Activated CD4-positive, alpha-beta T cell treated with anti-CD3 and anti-CD28 coated beads, Interleukin-2, amount 50 U/mL, for 24 hours (primary cell): ENCODE measurements at places on chromosomes 11 and 22.
A peak's percentile ranks its signal among the peaks of the same experiment; 100 is the strongest.

- no peak for DNase-seq
Observed at GRCh38 chr11:114892381-114893197, 214.3 kb downstream of the NXPE2 start.

- no peak for DNase-seq
Observed at GRCh38 chr11:9099617-9100016, 8.2 kb upstream of the SCUBE2 start.

- no peak for DNase-seq
Observed at GRCh38 chr11:105937331-105937730, 84.7 kb downstream of the MSANTD4 start.

DNA sequence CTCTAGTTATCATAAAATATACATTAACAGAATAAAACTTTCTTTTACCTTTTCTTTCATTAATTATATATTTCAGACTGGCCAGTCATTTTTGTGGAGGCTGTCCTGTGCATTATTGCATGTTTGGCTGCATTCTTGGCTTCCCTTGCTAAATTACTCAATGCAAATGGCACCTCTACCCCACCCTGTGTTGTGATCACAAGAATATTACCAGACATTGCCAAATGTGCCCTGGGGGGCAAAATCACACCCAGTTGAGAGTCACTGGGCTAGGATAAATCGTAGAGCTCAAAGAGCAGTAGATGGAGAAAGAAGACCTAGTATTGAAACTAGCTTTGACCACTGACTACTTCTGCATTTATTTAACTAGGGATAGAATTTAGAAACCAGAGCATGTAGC, 1257.8 kb upstream of the TENM4 start:
- no peak for DNase-seq

GRCh38 chr22:47613606-47614350, 851.3 kb downstream of the TBC1D22A start:
- no peak for DNase-seq

DNA sequence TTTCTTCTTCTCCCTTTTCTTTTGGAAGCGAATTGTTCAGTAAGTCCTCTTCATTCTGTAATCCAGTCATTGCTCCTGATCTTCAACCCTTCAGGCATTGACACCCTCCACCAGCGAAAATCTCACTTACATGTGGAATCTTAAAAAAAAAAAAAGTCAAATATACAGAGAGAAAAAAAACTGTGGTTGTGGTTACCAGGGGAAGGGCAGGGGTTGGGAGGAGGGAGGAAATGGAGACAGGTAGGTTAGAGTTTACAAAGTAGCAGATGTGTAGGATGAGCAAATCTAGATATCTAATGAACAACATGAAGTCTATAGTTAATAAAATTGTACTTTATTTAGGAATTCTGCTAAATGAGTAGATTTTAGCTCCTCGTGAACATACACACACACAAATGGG, 17.7 kb upstream of the TMEM123 start:
- no peak for DNase-seq

DNA sequence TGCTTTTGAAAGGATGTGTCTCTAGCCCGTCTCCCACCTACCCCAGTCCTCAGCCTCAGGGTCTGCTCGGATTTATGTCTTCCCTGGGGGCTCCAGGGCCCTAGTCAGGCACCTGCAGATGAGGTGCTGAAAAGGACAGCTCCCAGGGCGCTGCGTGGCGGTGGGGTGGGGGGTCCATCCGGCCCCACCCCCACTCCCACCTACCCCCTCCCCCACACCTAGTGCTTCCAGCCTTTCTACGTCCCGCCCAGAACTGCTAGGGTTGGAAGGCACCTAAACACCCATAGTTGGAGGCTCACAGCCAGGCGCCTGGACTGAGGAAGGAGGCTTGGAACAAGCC, 1.4 kb upstream of the ROBO3 start:
- no peak for DNase-seq

- no peak for DNase-seq
Observed at GRCh38 chr11:35484435-35484834, 41.0 kb downstream of the PAMR1 start.

DNA sequence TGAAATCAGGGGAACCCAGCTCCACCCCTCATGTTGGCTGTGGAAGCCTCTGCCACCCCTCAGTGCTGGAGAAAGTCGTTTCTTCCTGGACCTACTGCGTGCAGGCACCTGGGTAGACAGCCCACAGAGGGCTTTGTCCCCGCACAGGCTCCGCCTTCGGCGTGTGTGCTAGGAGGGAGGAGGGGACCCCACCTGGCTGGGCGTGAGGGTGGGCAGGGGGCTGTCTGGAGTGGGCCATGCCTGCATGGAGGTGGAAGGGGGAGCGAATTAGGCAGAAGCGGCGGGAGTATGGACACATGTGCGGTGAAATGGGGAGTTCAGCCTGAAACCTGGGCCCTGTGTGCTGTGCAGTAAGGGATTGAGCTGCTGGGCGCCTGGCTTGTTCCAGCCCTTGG, 49.3 kb downstream of the FBLN1 start:
- no peak for DNase-seq

- DNase-seq = no peak
Observed at GRCh38 chr22:29147331-29147899, 58.3 kb upstream of the EMID1 start.

DNA sequence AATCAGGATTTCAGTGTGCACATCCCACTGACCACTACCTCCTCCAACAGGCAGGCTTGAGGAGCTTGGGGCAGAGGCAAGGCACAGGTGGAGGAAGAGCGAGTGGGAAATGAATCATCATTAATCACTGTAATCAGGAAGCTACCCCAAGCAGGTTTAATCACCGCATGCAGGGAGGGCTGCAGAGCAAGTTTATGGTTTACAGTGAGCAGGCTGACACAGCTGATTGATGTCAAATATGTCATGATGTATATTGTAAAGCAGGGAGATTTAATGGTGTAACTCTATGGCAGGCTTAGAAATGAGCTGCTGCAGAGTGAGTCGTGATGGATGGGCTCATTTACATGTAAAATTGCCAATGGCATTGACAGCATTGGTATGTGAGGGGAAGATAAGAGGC, 441.0 kb downstream of the NTM start:
- DNase-seq = no peak

- DNase-seq = no peak
Observed at GRCh38 chr22:48222742-48223487, 1460.5 kb downstream of the TBC1D22A start.

DNA sequence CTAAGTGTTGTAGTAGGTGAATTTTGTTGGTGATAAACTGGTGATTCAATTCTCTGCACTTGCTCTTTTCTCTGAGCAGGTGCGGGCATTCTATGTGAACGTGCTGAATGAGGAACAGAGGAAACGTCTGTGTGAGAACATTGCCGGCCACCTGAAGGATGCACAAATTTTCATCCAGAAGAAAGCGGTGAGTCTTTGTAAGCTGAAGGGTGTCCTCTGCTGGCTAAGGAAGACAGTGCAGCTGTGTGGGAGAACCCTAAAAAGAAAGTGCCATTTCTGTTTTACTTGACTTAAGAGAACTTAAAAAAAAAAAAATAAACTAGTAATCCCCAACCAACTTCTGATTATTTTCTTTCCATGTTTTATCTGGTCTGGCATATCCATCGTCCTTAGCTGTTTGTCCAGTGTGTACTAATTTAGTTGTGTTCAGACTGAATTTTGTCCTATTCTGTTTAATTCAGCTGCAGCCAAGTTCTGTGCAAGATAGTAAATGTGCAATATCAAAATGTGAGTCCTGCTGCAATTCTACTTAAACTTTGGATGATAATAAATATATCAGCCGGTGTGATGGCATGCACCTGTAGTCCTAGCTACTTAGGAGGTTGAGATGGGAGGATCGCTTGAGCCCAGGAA, 29.6 kb downstream of the CAT start:
- no peak for DNase-seq

- DNase-seq = no peak
Observed at GRCh38 chr11:71543866-71544265, 4.4 kb upstream of the KRTAP5-9 start.

GRCh38 chr11:8223513-8223900, 40.2 kb downstream of the LMO1 start:
- no peak for DNase-seq

DNA sequence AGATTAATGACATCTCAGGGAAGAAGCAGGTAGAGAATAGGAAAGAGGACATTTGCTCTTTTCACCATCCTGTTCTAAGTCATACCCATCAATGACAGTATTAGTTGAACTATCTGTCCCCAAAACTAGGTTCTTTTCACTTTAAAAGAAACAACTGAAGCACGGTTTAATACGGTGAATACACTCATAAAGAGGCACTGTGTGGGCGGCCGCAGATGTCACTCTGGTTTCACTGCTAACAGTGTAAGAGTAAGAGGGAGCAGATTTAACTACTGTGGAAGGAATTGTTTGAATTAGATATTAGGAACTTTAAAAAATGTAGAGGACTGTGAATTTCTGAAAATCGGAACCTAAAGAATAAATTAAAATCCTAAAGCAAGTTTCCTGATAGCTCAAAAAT, 49.5 kb downstream of the VSIG10L2 start:
- peak; percentile 3 for DNase-seq

- DNase-seq = no peak
Observed at GRCh38 chr11:36699271-36699670, 101.2 kb upstream of the RAG2 start.

- DNase-seq = no peak
Observed at GRCh38 chr11:60757231-60757800, 649 bp downstream of the MS4A15 start.

DNA sequence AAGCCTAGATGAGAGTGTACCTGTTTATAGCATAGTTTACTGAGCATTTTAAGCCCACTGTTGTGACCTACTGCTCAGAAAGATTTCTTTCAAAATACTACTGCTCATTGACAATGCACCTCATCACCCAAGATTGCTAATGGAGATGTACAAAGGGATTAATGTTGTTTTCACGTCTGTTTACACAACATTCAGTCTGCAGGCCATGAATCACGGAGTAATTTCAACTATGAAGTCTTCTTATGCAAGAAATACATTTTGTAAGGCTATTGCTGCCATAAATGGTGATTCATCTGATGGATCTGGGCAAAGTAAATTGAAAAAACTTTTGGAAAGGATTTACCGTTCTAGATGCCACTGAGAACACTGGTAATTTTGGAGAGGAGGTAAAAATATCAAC, 112.9 kb downstream of the KIF18A start:
- DNase-seq = no peak

DNA sequence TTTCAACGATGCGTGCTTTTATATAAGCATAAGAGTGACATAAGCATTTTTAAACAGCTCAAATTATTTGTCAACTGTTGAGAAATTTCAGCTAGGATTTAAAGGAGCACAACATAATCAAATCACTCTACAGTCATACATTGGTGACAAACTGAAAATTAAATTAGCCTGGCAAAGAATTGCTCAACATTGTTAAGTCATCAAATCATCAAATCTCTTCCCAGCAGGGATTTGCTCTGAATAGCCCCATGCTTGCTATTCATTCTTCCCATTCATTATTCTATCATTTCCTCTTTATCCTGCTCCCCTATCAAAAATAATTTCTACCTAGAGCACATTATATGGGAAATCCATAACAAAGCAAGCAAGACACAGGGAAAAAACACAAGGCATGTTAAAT, 198.7 kb upstream of the LUZP2 start:
- no peak for DNase-seq

DNA sequence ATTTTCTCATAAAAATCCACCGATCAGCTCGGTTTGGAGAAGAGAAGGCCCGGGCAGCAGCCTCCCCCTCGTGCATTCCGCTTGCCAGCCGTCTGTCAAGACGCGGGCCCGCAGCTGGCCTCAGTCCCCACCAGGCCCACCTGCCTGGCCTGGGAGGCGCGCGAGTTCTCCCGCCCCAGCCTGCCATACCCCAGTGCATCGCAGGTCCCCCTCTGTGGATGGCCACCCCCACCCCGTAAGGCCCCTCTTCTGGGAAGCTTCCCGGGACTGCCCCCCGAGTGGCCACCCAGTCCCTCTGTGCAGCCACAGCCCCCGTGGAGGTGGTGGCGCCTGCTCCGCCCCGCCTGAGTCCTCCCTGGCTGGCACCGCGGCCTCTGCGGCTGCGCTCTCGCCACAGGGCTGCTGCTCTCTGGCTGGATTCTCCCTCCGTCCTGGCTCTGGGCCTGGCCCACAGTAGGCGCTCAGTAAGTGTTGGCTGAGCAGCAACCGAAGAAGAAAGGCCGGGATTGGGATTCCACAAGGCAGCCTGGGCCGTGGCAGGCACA, 74.0 kb upstream of the TCF20 start:
- no peak for DNase-seq

- peak; percentile 55 for DNase-seq
Observed at GRCh38 chr11:3824714-3825472, 15.9 kb downstream of the RHOG start.

DNA sequence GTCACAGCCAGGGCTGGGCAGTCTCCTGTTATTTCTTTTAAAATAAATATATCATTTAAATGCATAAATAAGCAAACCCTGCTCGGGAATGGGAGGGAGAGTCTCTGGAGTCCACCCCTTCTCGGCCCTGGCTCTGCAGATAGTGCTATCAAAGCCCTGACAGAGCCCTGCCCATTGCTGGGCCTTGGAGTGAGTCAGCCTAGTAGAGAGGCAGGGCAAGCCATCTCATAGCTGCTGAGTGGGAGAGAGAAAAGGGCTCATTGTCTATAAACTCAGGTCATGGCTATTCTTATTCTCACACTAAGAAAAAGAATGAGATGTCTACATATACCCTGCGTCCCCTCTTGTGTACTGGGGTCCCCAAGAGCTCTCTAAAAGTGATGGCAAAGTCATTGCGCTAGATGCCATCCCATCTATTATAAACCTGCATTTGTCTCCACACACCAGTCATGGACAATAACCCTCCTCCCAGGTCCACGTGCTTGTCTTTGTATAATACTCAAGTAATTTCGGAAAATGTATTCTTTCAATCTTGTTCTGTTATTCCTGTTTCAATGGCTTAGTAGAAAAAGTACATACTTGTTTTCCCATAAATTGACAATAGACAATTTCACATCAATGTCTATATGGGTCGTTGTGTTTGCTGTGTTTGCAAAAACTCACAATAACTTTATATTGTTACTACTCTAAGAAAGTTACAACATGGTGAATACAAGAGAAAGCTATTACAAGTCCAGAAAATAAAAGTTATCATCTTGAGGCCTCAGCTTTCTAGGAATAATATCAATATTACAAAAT, 13.4 kb downstream of the OR51B4 start:
- DNase-seq = no peak

GRCh38 chr11:96524475-96524874, 134.7 kb downstream of the JRKL start:
- no peak for DNase-seq

GRCh38 chr11:103844327-103845215, 191.9 kb upstream of the DDI1 start:
- DNase-seq = no peak

GRCh38 chr22:32309585-32310251, 47.9 kb upstream of the RFPL3 start:
- DNase-seq = no peak
